Activated gamma-delta T cell treated with Interleukin-2 at 50 U/mL for 16 hours (primary cell): ENCODE measurements at places on chromosomes 2 and 18.

DNA sequence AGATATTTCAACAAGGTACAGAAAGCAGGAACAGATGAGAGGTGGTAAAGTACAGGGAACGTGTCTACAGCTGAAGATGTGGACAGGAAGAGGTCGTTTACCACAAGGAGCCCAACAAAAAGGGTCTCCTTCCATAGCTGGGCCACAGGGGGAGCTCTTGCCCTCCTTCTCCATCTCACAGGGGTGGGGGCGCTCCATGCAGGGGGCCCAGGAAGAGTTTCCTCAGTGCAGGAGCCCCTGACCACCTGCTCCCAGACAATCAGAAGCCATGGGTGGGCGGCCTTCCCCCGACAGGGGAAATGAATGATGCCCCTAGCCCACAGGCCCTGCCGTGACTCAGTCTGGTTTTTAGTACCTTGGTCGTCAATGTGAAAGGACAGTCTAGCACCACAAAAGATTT is 163.6 kb upstream of the ZNF516 start:
- DNase-seq, result no peak

- DNase-seq, result no peak
Measured at GRCh38 chr2:83471655-83472054, 987.4 kb downstream of the SUCLG1 start.

GRCh38 chr18:72848503-72849237 is 19.1 kb downstream of the NETO1 start:
- no peak for DNase-seq

- DNase-seq, result no peak
Measured at GRCh38 chr18:34084635-34085034, 140.1 kb downstream of the NOL4 start.

DNA sequence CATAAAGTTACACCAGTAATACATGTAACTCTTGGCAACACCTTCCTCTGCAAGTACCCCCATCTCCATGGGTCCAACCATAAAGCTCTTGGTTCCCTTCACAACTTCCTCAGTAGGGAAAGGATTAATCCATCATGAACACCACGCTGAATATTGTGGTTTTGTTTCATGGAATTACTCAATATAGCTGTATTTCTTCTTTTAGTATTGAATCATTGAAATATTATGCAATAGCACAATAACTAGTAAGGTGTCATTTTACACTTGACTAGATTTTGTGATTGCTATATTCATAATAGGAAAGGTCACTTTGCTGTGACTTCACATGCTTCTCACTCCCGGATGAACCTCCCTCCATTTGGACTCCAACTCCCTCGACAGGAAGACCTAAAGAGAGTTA is 29.7 kb upstream of the PID1 start:
- DNase-seq, result no peak

DNA sequence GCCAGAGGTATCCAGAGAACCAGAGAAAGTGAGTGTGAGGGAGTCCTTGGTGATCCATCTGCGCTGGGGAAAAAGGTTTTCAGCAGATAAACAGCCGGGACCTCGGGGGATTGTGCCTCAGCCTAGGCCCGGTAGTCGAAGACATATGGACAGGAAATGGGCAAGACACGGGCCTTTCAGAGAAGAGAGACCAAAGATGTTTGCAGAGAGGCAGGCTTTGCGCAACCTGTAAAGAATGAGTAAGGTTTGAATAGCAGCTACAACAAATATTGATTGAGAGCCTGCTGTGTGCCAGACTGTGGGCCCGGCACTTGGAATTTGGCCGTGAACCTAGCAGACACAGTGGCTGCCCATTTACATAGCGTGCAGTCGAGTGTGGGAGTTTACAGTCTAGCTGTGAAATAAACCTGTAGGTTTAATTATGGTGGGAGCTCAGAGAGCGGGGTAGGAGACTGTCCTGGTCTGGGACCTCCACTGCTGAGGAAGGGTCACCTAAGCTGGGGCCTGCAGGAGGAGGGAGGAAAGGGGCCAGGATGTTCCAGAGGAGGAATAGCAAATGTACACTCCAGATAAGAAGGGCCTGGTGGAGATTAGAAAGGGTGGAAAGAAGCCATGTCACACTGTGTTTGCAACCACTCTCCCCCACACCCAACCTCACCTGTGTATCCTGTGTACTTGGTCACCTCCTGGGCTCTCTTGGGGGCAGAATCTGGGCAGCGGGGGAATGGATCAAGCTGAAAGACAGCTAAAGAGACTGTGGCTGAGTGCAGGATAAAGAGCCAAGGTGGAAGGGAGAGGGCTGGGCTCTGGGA is 3.0 kb downstream of the SH2D6 start:
- no peak for DNase-seq

DNA sequence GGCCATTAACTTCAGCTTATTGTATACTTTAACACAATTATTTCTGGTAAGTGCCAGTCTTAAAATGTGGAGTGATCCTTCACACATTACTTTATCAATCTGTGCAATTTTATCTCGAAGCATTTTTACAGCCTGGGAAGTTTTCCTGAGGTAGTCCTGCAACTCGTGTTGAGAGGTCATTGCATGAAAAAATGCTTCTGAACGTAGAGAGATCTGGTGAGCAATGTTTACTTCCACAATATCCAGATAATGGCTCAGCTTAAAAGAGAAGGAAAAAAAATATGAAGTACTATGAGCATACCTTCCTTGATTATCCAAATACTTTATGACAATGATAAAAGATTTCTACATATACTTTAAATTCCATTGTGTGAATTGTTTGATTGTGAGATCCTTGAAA is 57.0 kb downstream of the VPS54 start:
- DNase-seq, result no peak

DNA sequence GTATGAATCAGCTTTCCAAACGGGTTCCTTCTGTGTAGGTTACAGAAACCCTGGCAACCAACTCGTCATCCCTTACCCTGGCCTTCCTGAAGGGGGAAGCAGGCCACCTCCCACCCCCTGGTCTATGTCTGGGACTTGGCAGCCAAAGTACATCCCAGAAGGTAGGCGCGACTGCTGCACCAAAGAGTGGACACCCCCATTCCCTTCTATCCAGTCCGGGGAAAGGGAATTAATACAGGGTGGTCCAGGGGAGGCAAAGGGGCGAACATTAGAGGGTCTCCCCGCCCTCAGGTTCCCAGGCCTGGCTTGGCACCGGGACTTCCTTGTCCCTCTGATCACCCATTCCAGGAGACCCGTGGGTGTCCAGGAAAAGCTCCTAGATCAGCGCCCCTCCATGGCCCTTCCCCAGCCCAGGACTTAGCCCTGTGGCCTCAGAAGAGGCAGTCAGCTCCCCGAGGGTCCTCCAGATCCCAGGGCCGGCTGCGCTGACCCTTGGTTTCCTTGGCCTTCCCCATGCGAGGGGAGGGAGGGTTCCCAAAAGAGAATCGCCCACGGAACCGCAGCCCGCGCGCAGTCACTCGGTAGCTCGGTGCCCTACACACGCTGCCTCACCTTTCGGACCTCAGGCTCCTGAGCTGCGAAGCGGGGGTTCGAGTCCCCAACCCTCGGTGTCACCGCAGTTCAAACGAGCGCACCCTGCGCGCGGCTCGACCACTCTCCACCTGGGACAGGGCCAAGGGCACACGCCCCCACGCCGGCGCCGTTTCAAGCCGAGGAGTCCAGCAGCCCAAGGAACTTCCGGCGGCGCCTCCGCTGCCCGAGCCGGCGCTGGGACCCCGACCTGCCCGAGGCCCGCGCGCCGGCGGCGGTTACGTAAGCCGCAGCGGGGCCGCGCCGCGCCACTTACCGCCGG is at the start of gene PER2:
Gene PER2, minus strand, starts transcription at position 874 of the 913 bp plus-strand sequence. CDS start 10,674 bp downstream, outside the sequence.
- no peak for DNase-seq

GRCh38 chr2:112345030-112346027 is 69.9 kb downstream of the ZC3H6 start:
- DNase-seq, result no peak

GRCh38 chr2:230097841-230098240 is 29.1 kb upstream of the SLC16A14 start:
- no peak for DNase-seq

DNA sequence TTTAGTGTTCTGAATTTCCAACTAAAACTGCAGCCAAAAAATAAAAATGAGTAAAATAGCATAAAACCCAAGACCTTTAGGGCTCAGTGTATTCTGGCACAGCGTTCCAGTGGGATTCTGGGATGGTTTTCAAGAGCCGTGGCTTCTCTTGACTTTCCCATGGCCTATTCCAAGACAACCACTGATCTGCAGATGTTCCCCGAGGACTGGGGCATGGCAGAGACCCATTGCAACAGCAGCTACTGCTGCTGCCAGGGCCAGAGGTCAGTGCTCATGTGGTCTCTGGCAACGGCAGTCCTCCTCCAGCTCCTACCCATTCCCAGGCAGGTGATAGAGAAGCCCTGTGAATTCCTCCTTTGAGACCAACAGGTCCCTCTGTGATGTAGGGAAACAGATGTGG is 26.8 kb downstream of the TNP1 start:
- DNase-seq, result no peak

DNA sequence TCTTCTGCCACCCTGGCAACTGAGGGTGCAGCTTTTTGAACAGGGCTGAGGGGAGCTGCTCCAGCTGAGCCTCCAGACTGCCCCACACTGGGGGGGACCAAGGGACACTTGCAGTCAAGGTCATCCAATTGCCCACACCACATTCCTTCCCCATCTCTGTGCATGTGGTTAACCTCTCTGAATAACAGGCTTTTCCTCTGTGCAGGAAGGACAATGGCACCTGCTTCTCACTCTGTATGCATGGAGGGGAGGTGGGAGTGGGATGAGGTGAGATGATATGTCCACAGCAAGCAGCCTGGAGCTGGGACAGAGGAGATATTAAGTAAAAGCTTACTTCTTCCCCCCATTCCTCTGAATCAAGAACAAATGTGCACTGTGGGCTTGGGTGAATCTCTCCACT is 39.1 kb upstream of the TEX51 start:
- no peak for DNase-seq

- DNase-seq, result no peak
Measured at GRCh38 chr2:148701039-148701438, 56.5 kb downstream of the EPC2 start.

DNA sequence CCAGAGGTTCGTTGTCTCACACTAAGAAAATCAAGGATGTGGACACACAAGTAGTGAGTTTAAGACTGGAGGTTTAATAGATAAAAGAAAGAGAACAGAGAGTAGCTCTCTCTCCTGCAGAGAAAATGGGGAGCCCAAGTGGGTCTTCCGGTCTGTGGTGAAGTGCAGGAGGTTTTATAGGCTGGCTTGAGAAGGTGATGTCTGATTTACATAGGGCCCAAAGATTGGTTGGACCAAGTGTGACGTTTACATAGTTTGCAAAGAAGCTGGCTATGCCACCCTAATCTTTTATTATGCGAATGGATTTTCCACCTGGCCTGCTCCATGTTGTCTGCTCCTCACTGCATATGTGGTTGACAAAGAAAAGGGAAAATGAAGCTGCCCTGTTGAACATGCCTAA is 430.4 kb upstream of the TRIB2 start:
- no peak for DNase-seq

GRCh38 chr2:75844651-75845050 is 133.9 kb upstream of the GCFC2 start:
- no peak for DNase-seq

DNA sequence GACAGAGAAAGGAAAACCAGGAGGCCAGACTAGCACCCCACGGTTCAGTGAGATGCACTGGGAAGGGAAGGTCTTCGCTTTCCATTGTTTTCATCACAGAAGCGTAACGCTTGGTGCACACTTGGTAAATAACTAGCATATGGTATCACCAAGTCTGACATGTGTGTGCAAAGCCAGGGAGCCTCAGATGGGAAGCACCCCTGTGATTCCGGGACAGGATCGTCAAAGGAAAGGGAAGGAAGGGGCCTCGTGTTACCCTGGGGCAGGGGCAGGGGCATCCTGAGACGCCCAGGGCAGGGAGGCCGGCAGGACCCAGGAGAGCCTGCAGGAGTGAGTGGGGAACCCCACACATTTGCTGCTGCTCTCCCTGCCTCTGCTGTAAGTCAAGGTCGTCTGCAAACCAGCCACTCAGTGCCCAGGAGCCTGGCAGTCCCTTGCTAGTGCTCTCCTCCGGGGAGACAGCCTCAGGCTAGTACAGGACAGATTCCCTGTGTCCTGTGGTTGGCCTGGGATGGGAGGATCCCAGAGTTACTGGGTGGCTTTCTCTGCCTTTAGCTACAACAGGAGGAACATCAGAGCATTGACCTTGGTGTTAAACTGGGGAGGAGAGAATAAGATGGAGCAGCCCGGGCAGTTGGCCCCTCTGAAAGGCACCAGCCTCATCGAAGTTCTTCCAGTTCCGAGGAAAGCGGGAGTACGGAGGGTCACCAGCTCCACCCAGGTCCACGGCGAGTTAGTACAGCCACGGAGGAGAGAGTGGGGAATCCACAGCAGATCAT is 192.5 kb downstream of the NDUFA10 start:
- DNase-seq, result no peak

DNA sequence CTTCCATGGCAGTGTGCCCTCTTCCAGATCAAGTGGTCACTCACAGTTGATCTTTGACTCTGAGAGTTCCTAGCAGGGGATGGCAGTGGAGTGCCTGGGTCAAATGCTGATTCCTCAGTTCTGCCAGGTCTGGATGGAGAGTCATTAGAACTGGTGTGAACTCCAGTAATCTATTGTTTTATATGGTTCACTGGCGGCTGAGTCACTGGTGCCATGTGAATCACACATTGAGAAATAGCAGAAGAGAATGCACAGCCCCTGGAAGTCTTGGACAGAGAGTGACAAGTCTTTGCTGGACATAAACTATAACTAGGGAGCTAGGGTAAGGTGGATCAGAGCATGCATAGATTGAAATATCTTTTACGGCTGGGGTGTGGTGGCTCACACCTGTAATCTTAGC is 86.9 kb downstream of the EIF2AK3 start:
- no peak for DNase-seq

- no peak for DNase-seq
Measured at GRCh38 chr2:99860720-99861375, 281.5 kb downstream of the AFF3 start.

GRCh38 chr2:86231680-86232372 is 32.6 kb downstream of the MRPL35 start:
- no peak for DNase-seq

GRCh38 chr2:145609951-145610350 is 1090.0 kb upstream of the ZEB2 start:
- DNase-seq, result no peak

DNA sequence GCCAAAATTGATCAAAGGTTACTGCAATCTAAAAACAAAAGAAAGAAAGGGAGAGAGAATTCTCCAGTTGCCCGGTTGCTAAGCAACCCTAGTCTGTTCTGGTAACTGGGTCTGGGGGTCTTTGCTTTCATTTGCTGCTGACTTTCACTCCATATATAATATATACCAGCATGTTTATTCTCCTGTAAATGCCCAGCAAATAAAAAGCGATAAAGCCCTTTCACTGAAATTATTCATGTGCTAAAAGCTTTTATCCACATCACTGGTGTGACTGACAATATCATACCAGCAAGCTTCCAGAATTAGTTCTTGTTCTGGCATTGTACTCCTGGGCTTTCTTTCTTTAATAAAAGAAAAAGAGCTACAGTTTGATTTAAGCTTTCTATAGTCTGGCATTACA is 75.5 kb upstream of the ST8SIA3 start:
- no peak for DNase-seq

- DNase-seq, result no peak
Measured at GRCh38 chr2:180222644-180223043, 215.5 kb upstream of the CWC22 start.
